ENCODE measurements at places on chromosomes 1 and 21. TPM values are rescaled to one million over a fixed set of nuclear protein-coding genes. Genes with fewer than 3 reads are reported as not detected.

The DPM3 gene
- 24.6 TPM for total RNA-seq

The COL11A1 gene
- 2.5 TPM for total RNA-seq

The LORICRIN gene
- total RNA-seq: not detected

The KIAA1614 gene
- total RNA-seq: 9.6 TPM

The RGS7 gene
- total RNA-seq: 1.9 TPM

The PTGFRN gene
- total RNA-seq: 82.7 TPM

The PROX1 gene
- under 0.01 TPM for total RNA-seq

The KLHDC7A gene
- not detected for total RNA-seq

The S100A12 gene
- total RNA-seq: not detected

The OR11L1 gene
- not detected for total RNA-seq

The GJA5 gene
- total RNA-seq: 2.0 TPM

The ENTREP3 gene
- 13.4 TPM for total RNA-seq

The PKP1 gene
- total RNA-seq: under 0.01 TPM

The CELA3A gene
- not detected for total RNA-seq

The LCE1A gene
- not detected for total RNA-seq

The DCST2 gene
- not detected for total RNA-seq

The URB2 gene
- 6.0 TPM for total RNA-seq

The RXFP4 gene
- total RNA-seq: not detected

The OR2AK2 gene
- not detected for total RNA-seq

The SLC45A3 gene
- total RNA-seq: 1.5 TPM

The PTAFR gene
- 0.15 TPM for total RNA-seq

The AMPD2 gene
- total RNA-seq: 66.3 TPM

The CASQ1 gene
- not detected for total RNA-seq

The FCGR1A gene
- total RNA-seq: not detected

The APOBEC4 gene
- not detected for total RNA-seq

The IRF6 gene
- total RNA-seq: 1.8 TPM

The SLC30A10 gene
- total RNA-seq: not detected

The AADACL4 gene
- total RNA-seq: not detected

The SLAMF1 gene
- not detected for total RNA-seq

The UTS2 gene
- total RNA-seq: not detected

The IFFO2 gene
- total RNA-seq: 5.5 TPM

The TMEM269 gene
- 0.15 TPM for total RNA-seq

The ABCD3 gene
- 43.3 TPM for total RNA-seq

The TTC39A gene
- total RNA-seq: 1.5 TPM

The SPRR5 gene
- not detected for total RNA-seq

The OR2M3 gene
- total RNA-seq: not detected

The SLC44A3 gene
- total RNA-seq: 3.1 TPM

The GBP3 gene
- total RNA-seq: 28.8 TPM

The KRTAP12-1 gene
- total RNA-seq: not detected

The CAMK1G gene
- total RNA-seq: 2.2 TPM

The IL19 gene
- total RNA-seq: not detected

The SGIP1 gene
- 34.6 TPM for total RNA-seq

The STUM gene
- total RNA-seq: under 0.01 TPM

The IQGAP3 gene
- total RNA-seq: 50.3 TPM

The DIO1 gene
- total RNA-seq: under 0.01 TPM

The PLPP3 gene
- total RNA-seq: 265 TPM

The HTR6 gene
- under 0.01 TPM for total RNA-seq

The THRAP3 gene
- 114 TPM for total RNA-seq

The KCNN3 gene
- total RNA-seq: under 0.01 TPM

The DNM3 gene
- total RNA-seq: 2.0 TPM

The RGSL1 gene
- not detected for total RNA-seq

The PLA2G5 gene
- 6.9 TPM for total RNA-seq

The A3GALT2 gene
- total RNA-seq: not detected

The TSPAN1 gene
- not detected for total RNA-seq

The CA6 gene
- total RNA-seq: not detected

The PTGFR gene
- 68.3 TPM for total RNA-seq

The LCE3E gene
- not detected for total RNA-seq

The KMO gene
- 0.17 TPM for total RNA-seq
